AG10803 (cell line): ENCODE measurements at places on chromosomes 5 and 9.
A peak's percentile ranks its signal among the peaks of the same experiment; 100 is the strongest.

- no peak for DNase-seq
Observed at GRCh38 chr9:77602852-77603251, 45.3 kb downstream of the GNA14 start.

DNA sequence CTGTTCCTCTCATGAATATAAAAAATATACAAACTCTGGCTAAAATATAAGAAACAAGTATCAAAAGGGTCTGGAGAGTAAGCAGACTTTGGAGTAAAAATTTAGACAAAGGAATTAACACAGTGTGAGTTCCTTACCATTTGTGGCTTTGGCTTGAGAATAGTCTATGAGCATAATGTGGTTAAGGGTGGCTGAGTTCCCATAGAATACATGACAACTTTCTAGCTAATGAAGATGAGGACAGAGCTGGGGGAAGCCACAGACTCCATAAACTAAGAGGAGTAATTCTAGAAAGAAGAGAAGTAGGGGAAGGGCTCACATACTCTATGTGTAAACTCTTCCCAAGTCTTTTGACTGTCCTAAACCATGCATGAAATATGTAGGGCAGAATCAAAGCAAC, 79.4 kb downstream of the CAAP1 start:
- peak; percentile 5 for DNase-seq

DNA sequence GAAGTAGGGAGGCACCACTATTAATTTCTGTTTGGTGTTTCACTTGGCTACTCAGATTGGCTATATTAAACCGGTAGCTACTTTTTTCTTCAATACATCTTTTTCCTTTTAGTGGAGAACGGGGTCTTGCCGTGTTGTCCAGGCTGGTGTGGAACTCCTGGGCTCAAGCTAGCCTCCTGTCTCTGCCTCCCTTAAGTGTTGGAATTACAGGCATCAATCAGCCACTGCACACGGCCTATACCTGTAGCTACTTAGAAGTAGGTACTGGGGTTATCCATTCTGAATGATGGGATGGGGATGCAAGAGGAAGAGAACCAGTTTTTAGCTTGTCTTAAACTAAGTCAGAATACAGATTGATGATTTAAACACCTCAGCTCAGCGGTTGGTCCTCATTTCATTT, 1.7 kb downstream of the UBE2D2 start:
- no peak for DNase-seq

GRCh38 chr5:157273131-157273556, 7.2 kb downstream of the CYFIP2 start:
- no peak for DNase-seq

- DNase-seq = no peak
Observed at GRCh38 chr5:23268136-23268535, 239.3 kb upstream of the PRDM9 start.

- peak; percentile 87 for DNase-seq
Observed at GRCh38 chr5:140295414-140295813, 7.5 kb downstream of the PFDN1 start.

DNA sequence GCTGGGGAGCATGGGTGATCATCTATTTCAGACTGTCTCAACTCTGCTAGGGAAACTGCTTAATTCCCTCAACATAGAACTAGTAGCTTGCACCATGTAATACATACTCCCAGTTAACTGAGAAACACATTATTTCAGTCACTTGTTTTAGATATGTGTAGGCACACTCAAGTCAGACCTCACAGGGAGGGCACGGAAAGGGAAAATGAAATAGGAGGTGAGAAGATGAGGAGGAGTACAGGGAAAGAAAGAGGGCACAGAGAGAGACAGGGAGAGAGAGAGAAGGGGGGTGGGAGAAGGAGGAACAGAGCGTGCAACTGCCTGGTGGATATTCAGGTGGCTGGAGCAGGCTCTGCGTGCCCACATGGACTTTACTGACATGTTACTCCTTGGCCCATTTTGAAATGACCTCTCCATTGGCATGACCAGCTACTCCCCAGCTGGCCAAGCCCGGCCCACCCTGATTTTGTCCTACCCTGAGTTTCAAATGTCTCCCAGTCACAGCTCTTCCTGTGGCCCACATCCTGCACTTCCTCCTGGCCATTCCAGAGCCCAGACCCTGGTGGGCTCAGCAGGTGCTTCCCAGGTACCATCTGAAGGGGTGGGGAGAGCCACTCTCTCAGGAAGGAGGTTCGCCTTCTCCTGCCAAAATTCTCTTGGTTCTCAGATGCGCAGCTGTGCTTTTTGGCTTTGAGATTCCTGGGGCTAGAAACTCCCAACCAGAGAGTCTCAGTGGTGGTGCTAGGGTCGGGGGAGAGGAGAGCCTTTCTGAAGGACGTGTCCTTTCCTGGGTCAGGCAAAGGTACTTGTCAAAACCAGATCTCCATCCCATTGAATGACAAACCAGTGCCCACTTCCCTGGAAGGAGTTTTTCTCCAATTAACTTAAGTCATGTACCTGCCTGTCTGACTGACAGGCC, 229.4 kb downstream of the FSTL4 start:
- no peak for DNase-seq

- DNase-seq = peak; percentile 47
Observed at GRCh38 chr5:62315376-62316175, 9.6 kb downstream of the KIF2A start.

DNA sequence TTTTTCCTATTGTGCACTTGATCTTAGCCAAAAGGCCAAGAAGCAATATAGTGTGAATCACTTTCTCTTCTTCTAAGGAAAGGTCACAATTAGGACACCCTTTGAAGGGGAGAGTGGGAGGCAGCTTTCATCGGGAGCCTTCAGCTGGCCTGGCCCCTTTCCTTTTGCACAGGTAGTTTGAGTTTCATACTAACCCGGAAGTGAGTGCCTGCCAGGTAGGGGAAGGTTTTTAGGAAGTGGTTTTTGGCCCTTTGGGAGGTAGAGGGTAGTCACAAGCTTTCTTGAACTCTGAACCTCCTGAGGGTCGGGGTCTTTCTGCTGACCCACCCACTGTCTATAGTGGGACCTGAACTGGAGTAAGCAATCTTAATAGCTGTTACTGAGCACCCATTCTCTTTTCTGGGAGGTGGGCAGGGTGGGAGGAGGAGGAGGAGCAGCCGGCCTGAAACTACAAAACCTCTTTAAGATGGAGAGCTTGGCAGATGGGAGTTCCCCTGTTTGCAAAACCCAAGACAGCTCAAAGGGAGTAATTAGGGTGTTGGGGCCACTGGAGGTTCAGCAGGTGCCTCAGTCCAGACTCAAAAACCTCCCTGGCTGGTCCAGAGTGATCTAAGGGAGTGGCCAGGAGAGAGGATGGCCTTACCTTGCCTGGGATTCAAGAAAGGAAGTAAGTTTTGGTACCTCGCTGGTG, 6.0 kb downstream of the LARP1 start:
- no peak for DNase-seq

GRCh38 chr5:60161340-60161934, 267.9 kb upstream of the PDE4D start:
- DNase-seq = peak; percentile 37

DNA sequence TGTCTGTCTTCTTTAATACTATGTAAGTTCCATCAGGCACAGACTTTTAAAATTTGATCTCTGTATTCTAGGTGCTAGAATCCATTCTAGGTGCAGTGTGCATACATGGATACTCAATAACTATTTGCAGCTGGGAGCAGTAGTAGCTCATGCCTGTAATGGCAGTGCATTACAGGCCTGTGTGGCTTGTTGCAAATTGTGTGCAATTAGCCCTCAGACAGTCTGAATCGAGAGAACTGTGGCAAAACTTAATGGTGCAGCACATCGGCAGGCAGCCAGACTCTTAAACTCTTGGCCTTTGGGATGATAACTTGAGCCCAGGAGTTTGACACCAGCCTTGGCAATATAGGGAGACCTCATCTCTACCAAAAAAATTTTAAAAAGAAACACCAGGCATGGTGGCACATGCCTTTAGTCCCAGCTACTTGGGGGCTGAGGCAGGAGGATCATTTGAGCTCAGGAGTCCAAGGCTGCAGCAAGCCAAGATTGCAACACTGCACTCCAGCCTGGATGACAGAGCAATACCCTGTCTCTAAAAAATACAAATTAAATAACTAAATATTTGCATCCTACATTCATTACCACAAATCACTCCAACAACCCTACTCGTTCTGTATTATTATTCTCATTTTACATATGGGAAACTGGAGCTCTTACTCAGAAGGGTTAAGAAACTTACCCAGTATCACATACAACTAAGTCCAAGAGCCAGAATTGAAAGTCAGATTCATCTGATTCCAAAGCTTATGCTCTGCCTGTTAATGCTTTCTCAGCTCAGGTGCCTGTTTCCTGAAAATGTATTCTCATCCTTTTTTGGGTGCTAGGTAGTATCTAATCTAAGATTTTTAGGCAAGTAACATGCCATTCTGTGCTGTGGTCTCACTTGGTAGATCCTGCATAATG, 30.1 kb downstream of the PRKACG start:
- no peak for DNase-seq

GRCh38 chr5:125390326-125390725, 643.9 kb upstream of the ZNF608 start:
- no peak for DNase-seq

DNA sequence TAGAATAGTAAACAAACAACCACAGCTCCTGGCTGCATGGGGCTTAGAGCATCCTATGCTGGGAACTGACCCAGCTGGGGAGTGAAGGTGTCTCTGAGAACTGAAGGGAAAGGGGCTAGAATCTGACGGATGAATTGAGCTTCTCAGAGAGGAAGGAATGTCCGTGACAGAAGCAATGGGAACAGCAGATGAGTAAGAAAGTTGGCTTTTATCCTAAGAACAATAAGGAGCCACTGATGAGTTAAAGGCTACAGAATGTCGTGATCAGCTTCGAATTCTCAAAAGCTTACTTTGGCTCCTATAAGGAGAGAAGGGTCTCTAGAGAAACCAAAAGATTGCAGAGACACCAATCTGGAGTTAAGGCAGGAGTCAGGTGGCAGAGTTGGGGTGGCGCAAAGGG, 52.6 kb downstream of the EBF1 start:
- DNase-seq = peak; percentile 60

DNA sequence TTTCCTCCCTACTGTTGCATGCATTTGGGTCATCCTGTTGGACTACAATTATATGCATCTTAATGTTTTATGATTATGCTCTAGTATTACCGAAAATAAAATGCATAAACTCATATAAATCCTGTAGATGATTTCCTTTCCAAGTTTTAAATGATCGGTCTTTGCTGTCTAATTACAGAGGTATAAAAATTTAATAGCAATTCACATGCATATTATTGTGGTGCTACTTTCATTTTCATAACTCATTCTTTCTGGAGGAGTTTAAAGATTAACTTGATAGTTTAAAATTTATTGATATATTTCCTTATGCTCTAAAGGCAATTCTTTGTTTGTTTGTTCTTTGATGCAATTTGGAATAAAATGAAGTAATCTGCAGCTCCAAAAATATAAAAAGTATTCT, 1475.1 kb downstream of the MAT2B start:
- no peak for DNase-seq

- DNase-seq = no peak
Observed at GRCh38 chr5:178381206-178381605, 148.6 kb upstream of the PHYKPL start.

- no peak for DNase-seq
Observed at GRCh38 chr5:112951124-112951702, 25.4 kb upstream of the DCP2 start.

DNA sequence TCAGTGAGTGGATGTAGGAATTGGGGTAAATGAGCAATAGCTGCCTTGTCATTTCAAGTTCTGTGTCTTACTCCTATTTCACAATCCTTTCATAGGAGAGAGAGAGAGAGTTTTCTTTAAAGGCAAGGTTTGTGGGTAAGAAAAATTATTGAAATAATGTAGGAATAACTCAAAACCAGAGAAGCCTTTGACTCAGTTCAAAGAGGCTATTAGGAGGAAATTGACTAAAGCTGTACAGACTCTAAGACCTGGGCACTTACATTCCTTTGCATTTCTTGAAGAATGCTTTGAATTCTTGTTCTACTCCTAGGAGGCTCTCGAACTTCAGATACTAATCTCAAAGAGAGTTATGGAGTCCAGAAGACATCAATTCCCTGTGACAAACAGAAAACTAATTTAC, 257.1 kb downstream of the FBXL7 start:
- DNase-seq = peak; percentile 91

- DNase-seq = no peak
Observed at GRCh38 chr5:93704996-93705395, 36.4 kb downstream of the POU5F2 start.
